ENCODE measurements at places on chromosomes 16 and 17. TPM values are rescaled to one million over a fixed set of nuclear protein-coding genes. Genes with fewer than 3 reads are reported as not detected.

GRCh38 chr16:20729141-20729540 lies 12.5 kb downstream of the THUMPD1 start:
- no peak for DNase-seq

DNA sequence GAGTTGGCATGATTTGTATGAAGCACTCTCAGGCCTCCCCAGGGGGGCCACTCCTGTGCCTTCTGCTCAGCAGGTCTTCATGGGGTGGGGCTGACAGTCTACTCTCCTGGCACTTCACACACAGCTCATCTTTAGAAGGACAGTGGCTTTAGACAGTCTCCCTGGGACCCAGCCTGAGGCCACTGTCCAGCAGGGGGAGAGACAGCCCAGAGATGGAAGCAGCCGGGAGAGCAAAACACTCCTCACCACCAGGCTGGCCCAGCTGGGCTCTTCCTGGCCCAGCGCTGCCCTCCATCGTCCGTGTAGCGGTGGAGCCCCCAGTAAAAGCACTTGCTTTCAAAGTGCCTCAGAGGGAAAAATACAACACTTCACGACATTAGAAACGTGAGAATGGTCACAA lies 62.0 kb upstream of the CRHR1 start:
- no peak for DNase-seq

- no peak for DNase-seq
Observed at GRCh38 chr17:50505591-50506130, 2.6 kb upstream of the MYCBPAP start.

DNA sequence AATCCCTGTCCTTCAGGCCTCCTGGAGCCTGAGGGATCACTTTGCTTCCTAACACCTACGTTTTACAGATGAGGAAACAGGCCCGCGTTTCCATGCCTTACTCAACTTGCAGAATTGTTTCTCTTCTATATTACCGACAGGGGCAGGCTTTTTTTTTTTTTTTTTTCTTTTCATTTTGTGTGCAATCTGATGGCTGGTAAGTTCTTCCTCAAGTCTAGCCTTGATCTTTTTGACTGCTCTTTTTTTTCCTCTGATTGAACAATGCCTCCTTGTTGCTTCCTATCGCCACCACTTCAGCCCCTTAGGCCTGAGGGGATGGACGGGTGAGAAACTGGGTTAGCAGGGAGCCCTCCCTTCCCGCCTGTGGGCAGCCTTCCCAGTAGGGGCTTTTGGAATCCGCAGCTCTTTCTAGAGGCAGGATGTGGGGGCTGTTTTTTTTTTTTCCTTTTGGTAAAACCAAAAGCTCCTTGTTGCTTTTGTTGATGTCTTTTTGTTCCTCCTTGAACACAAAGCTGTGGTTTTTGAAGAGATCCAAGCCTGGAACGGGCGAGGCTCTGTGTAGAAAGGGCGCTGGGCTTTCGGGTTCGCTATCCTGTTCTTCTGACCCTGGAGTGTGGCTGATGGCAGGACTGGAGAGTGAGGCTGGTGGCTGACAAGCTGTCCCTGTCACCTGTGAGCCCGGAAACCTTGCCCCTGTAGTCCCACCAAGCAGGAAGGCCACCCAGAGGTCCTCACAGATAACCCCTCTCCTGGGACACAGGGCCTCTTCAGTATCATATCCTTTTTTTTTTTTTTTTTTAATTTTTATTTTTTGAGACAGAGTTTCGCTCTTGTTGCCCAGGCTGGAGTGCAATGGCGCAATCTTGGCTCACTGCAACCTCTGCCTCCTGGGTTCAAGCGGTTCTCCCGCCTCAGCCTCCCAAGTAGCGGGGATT lies 14.0 kb downstream of the LASP1 start:
- no peak for DNase-seq

Gene KRTAP2-1
- not detected for total RNA-seq

Gene CTRB1
- not detected for total RNA-seq

Measured in esophagus squamous epithelium (tissue), 5 donors.